ENCODE measurements at places on chromosomes 2 and 18.

GRCh38 chr2:178767094-178768060 lies 39.8 kb downstream of the TTN start:
- DNase-seq = no peak

DNA sequence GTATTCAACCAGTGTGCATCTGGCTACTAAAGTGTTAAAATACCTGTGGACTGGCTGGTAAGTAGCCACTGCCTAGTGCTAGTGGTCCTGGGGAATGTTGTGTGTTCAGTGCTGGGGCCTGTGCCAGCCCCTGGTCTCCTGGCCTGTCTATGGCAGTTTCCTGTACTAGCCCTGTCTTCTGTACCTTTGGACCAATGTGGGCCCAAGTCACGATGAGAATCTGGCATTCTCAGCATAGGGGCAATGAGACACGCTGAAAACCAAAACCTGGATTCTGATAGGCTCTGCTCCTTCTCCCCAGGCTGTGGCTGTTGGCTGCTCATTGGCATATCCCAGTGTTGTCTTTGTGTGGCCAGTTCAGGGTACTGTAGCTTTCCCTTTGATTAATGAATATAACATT lies 170.4 kb downstream of the PTPRM start:
- peak; percentile 36 for DNase-seq

DNA sequence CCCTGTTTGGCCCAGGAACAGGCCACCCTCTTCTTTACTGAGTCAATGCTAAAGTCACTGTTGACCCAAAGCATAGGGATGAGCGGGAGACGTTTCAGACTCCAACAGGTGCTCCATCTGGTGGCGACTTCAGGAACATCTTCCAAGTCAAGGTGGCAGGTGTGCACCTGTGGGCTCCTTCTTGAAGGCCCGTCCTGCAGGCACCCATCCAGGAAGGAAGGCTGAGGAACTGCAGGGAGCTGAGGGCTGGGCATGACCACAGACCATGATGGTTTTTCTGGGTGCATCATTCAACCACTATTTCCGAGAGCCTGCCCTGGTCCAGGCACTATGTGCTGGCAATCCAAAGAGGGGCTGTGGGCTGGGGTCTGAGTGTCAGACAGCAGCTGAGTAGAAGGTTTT lies 142.8 kb downstream of the NDUFA10 start:
- DNase-seq = peak; percentile 9

DNA sequence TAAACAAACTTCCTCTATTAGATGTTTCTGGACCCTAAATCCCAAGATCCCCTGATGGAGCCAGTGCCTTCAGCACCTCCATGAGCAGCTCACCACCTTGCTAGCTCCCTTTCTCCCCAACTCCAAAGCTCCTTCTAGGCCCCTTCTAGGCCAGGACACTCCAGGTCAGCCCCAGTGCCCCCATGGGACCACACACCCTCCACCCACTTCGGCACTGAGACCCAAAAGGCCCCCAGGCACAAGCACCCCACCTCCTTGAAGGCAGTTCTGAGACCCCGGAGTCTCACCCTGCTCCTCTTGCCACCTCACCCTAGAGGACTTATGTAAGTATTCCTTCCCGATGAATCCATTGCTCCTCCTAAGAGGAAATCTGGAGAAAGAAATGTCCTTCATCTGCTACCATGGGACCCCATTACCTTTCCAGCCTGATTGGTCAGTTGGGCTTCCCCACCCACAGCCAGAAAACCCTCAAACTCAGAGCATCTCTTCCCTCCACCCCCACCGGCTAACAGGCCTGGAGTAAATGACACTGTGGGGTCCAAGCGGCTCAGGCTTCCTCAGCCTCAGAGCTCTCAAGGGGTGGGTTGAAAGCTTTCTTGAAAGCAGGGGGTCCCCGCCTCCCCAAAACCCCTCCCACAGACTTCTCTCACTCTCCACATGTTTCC lies 9.8 kb upstream of the ARMC9 start:
- DNase-seq = no peak

GRCh38 chr2:224440988-224441387 lies 39.1 kb upstream of the FAM124B start:
- no peak for DNase-seq

GRCh38 chr2:88481691-88482336 lies 29.3 kb upstream of the FOXI3 start:
- DNase-seq = no peak

Data from fibroblast of lung (primary cell).